ENCODE measurements at places on chromosomes 4 and X. TPM values are rescaled to one million over a fixed set of nuclear protein-coding genes. Genes with fewer than 3 reads are reported as not detected.

DNA sequence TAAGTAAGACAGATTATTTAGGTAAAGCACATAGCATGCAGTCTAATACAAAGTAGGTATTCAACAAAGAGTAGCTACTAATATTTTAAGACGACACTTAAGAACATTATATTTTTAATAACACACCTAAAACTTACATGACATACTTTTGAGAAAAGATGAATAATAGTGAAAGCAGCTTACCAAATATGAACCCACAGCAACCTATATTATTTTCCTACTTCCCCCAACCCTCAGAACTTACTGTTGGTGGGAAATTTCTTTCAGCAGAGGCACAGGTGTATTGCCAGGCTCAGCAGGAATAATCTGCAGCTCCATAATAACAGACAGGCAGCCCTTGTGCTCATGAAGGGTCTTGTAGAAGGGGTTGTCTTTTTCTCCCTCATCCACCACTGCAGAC, 498.9 kb downstream of the GLUD2 start:
- H3K36me3 ChIP-seq = no peaks in the 10 kb centered on the region
- H3K4me1 ChIP-seq = no peaks in the 10 kb centered on the region
- H3K27ac ChIP-seq = no peak overlapping the region
- peaks cover 4% of the 10 kb centered on the region for H3K27me3 ChIP-seq
- DNase-seq = no peak
- no peak overlapping the region for H3K4me3 ChIP-seq

GRCh38 chr4:15706646-15707362, 3.9 kb downstream of the BST1 start:
- no peaks in the 10 kb centered on the region for H3K36me3 ChIP-seq
- no peak overlapping the region for H3K27ac ChIP-seq
- H3K4me1 ChIP-seq = peaks cover 9% of the 10 kb centered on the region

GRCh38 chrX:141609111-141609510, 19.6 kb downstream of the SPANXA2 start:
- DNase-seq = no peak
- H3K4me1 ChIP-seq = no peaks in the 10 kb centered on the region
- no peak overlapping the region for H3K27ac ChIP-seq
- no peak overlapping the region for H3K4me3 ChIP-seq

GRCh38 chrX:101190736-101191135, 28.9 kb upstream of the DRP2 start:
- no peak overlapping the region for H3K27ac ChIP-seq
- no peaks in the 10 kb centered on the region for H3K36me3 ChIP-seq
- H3K27me3 ChIP-seq = peaks cover 33% of the 10 kb centered on the region
- H3K4me3 ChIP-seq = no peak overlapping the region
- no peaks in the 10 kb centered on the region for H3K4me1 ChIP-seq

- no peaks in the 10 kb centered on the region for H3K27me3 ChIP-seq
- DNase-seq = no peak
- H3K27ac ChIP-seq = no peak overlapping the region
- H3K36me3 ChIP-seq = no peaks in the 10 kb centered on the region
- H3K4me3 ChIP-seq = no peak overlapping the region
These were observed 1033.0 kb upstream of the INTU start for GRCh38 chr4:126599746-126600145.

GRCh38 chr4:4326166-4326565, 36.1 kb downstream of the ZBTB49 start:
- no peaks in the 10 kb centered on the region for H3K4me1 ChIP-seq
- DNase-seq = no peak
- H3K36me3 ChIP-seq = peaks cover 5% of the 10 kb centered on the region
- H3K27me3 ChIP-seq = no peaks in the 10 kb centered on the region

DNA sequence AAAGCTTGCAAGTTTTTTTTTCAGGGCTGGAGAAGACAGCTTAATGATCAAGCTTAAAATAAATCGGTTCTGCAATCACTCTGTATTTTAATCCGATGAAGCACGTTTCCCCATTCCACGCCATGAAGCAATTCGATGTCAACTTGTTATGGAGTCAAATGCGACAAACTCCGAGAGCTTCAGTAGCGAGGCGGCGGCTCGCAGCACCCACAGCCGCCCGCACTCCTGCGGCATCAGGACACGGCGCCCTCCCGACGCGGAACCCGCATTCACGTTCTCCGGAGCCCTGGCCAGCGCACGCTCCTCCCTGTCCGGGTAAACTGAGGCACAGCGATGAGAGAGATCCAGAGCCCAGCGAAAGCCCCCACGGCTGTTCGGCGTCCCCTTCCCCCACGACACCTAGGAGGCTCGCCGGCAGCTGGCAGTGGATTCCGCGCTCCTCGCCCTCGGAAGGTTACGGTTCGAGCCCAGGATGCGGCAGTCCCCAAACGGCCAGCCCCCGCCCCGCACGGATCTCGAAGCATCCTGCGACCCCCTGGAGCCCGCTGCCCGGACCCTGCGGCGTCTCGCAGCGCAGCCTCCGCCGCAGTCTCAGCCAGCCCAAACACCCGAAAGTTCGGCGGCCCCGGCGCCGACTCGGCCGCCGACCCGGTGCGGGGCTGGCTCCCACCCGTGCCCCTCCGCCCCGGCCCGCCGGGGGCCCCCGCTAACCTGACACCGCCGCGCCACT, 507 bp downstream of the MFAP3L start:
- DNase-seq = no peak
- peaks cover 6% of the 10 kb centered on the region for H3K36me3 ChIP-seq
- H3K27ac ChIP-seq = no peak overlapping the region
- H3K4me3 ChIP-seq = peak overlapping the region; percentile 74
- H3K4me1 ChIP-seq = peaks cover 8% of the 10 kb centered on the region

Gene ASB9
- 0.99 TPM for total RNA-seq

Gene SMAD1
- 1.2 TPM for total RNA-seq

Gene TRIM75
- not detected for total RNA-seq

Gene MTHFD2L
- 8.3 TPM for total RNA-seq

Gene TXK
- total RNA-seq = 13.3 TPM

Data from activated naive CD8-positive, alpha-beta T cell treated with anti-CD3 and anti-CD28 coated beads for 36 hours (primary cell).